Tibial nerve (tissue), 4 donors: ENCODE measurements at places on chromosomes 1 and 21. TPM values are rescaled to one million over a fixed set of nuclear protein-coding genes. Genes with fewer than 3 reads are reported as not detected.

- DNase-seq = no peak
Measured at GRCh38 chr1:168396940-168397684, 116.4 kb downstream of the TBX19 start.

Gene TMEM201
- total RNA-seq = 16.7 TPM

- DNase-seq = no peak
Measured at GRCh38 chr1:212532469-212533147, 76.0 kb upstream of the ATF3 start.

Gene LORICRIN
- 0.44 TPM for total RNA-seq

GRCh38 chr1:116941670-116942069 lies 32.0 kb downstream of the PTGFRN start:
- no peak for DNase-seq

GRCh38 chr1:64839732-64840405 lies 95.0 kb downstream of the RAVER2 start:
- DNase-seq = no peak

Gene CHODL
- total RNA-seq = 0.21 TPM

Gene NENF
- total RNA-seq = 164 TPM
